Muscle of arm (tissue), 14 donors: ENCODE measurements at places on chromosomes 3 and 15. TPM values are rescaled to one million over a fixed set of nuclear protein-coding genes. Genes with fewer than 3 reads are reported as not detected.

PDCD7 gene
- 20.0 TPM for polyA plus RNA-seq

DNA sequence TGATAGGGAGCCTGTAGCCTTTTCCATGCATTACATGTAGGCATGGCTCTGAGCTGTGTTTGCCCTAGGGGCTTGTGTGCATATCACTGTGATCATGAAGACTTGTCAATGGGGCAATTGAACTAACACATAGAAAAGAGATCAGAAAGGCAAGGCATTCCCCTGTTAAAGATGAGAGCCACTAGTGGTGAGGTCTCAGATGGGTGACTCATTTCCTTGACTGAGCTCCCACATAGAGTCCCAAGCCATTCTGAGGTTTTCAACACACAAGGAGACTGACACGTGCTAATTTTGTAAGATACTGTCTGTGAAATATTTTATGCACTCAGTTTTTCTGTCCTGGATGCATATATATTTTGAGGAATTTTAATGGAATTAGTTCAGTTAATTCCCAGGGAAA is 53.8 kb downstream of the SAMMSON start:
- no peak for DNase-seq

DNA sequence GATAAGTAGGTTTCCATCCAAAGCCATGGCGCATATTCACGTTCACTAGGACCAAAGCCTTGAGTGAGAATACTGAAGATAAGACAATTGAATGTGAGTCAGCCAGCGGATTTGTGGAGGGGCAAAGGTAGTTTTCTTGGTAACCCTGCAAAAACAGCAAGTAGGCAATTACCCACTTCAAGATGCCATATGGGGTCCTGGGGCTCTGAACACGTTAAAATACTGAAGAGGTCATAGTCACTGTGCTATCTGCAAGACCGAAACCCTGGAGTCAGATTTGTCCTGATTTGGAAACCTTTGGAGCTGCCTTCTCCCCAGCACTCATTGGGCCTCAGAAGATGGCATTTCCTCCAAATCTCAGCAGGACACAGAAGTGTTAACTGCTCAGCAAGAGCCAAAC is 646.9 kb upstream of the LMCD1 start:
- no peak for DNase-seq

DNA sequence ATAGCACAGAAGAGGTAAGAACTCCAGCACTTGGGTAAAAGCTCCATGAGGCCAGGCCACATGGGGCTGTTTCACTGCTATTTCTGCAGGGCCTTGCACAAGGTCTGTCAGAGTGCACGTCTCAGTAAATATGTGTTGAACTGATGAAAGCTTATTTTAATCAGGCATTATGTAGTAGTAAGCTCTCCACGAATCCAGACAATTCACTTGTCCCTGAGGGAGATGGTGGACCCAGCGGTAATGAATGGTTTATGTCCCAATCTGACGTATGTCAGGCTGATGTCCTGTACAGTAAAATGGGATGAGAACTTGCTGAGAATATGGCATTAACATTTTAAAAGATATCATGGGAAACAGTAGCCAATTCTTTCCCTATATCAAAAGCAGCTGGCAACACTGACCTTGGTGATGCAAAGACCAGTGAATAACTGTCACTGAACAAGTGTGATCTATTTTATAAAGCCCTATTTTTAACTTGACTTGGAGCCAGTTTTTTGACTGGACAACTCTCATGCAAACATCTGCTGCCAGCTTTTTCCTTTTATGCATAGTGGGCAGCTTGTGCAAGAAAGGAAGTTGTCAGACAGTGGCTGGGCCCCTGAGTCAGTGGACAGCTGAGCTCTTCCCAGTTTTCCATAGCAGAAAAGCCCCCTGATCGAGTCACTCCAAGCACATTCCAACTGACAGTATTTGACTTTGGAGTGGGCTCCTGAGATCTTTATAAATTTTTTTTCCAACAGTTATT is 519.8 kb upstream of the MDFIC2 start:
- peak; percentile 37 for DNase-seq

GRCh38 chr15:29105151-29105854 is 164.3 kb downstream of the NSMCE3 start:
- DNase-seq, result no peak

DNA sequence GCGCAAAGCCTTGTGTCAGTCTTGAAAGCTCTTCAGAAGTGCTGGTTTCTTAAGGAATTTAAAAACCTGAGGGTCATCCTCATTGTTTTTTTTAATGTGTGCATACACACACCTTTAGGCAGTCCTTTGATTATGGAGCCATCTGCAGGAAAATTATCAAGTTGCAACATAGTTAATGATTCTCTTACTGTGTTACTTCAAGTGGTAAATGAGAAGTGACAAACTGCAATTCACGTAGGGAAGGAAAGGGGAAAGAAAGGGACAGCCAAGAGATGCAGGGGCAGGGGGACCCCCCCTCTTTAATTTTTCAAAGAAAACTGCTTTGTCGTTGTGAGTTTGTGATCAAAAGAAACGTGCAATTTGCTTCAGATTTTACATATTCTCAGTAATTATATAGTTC is 162.4 kb upstream of the CGNL1 start:
- no peak for DNase-seq

DNA sequence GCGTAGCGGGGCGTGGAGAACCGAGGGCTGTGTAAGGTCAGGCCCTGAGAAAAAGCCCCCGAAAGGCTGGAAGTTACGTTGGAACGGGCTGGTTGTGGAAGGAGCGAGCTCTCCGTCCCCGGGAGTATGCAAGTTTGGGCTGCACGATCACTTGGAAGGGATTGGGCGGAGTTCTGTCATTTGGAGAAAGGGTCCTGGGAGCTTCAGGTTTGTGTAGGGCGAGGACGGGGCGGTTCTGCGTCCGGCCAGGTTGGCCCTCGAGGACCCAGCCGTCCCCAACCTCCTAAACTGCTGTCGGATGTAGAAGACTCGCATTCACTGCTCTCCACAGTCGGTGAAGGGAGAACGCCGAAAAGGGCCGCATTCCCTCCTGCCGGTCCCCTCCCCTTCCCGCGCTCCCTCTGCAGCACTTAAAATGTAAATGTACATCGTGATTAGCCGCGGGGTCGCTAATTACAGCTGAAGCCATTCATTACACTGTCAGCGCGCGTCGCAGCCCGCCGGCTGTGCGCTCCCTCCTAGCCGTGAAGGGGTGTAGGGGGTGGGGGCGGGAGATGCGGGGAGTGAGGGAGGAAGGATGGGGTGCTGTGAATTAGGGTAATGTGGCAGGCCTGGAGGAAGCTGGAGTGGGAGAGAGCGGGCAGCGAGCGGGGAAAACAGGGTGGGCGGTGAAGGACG is 2.5 kb upstream of the RPP25 start:
- no peak for DNase-seq

- DNase-seq, result no peak
These were observed 1.5 kb upstream of the TCF12 start for GRCh38 chr15:56916825-56917477.

DNA sequence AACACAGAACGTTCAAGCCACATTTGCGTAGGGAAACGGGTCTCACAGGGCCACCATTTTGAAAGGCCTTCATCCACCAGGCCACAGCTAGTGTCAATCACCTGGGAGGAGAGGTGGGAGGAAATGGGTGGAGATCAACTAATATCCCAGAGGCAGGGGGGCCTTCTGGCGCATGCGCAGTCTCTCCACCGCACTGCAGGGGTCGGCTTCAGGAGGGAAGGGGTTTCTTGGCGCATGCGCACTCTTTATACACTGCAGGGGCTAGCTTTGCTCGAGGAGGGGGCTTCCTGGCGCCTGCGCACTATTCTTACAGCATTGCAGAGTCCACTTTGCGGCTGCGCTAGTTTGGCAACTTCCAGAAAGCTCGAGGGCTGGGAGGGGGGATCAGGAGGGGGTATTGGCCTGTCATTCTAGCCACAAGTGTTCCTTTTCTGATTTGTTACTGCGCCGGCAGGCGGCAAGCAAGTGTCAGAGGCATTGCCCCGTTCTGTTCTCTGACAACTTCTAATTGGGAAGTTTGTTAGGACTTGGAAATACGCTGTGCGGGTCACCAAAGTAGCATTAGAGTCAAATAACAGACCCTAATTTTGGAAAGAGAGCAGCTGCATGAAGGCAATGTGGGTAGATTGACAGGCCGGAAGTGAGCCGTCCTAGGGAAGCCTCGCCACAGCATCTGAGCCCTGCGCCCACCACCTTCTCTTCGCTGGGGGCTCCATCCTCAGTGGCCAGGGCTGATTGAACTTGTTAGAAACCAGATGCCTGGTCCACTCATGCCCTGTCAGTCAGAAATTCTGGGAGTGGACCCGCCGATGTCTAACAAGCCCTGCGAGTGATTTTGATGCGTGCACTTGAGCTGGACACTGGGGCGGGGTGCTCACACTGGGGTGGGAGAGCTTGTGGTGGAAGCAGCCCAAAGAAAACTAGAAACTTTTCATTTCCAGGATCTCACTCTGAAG is 173.5 kb upstream of the NDN start:
- no peak for DNase-seq
